ENCODE measurements at places on chromosomes 5 and 9. TPM values are rescaled to one million over a fixed set of nuclear protein-coding genes. Genes with fewer than 3 reads are reported as not detected.

The PCDHGC5 gene
- polyA plus RNA-seq = 0.39 TPM

The GLRA1 gene
- 0.03 TPM for polyA plus RNA-seq

The CDKN2B gene
- polyA plus RNA-seq = 21.7 TPM

The FAM169A gene
- 3.7 TPM for polyA plus RNA-seq

The MAPKAP1 gene
- 46.8 TPM for polyA plus RNA-seq

The FGFR4 gene
- 97.0 TPM for polyA plus RNA-seq

The MYMK gene
- 0.13 TPM for polyA plus RNA-seq

The FREM1 gene
- polyA plus RNA-seq = 10.0 TPM

The ARSI gene
- polyA plus RNA-seq = 2.2 TPM

DNA sequence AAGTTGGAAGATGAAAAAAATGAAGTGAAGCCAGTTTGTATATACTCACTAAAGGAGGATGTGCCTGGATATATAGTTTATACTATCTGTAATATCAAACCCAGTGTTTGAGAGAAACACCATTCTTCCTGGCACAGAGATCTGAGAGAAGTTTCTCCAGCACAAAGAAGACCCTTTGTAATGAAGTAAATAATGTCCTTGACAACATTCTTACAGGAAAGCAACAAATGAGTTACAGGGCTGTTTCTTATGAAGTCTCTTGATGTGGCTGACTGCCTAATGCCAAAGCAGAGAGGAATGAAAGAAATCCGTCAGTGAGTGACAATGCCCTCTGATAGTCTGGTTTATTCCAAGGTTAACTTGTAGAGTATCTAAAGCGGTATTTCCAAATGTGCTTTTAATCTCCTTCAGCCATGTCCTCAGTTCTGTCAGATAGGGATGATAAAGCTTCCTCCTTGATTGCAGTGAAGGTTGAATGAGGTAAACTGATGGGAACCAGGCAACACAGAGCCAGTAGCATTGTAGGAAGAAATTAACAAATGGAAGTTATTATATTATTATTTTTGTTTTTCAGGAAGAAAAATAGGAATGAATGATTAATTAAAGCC is 123.1 kb upstream of the ZNF608 start:
- DNase-seq = no peak

DNA sequence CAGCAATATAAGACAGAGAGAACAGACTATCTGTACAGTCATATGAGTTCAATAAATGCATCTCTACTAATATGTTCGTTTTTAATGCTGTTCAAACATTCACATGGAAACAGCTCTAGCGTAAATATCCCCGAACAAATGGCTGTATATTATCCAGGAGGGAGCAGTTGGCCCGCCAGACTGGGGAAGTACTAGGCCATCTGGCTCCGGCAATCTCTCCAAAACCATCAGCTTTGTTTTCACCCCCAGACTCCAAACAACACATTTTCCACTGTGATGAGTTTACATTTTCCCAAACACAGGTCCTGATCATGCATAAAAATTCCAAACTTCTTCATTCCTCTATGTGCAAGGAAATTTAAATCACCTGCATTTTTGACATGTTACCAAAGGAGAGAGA is 8.7 kb downstream of the EBF1 start:
- DNase-seq = no peak

- no peak for DNase-seq
These were observed 441.8 kb upstream of the SGCD start for GRCh38 chr5:155885199-155885598.

GRCh38 chr9:94140791-94141790 is 56.8 kb downstream of the PTPDC1 start:
- DNase-seq = no peak

DNA sequence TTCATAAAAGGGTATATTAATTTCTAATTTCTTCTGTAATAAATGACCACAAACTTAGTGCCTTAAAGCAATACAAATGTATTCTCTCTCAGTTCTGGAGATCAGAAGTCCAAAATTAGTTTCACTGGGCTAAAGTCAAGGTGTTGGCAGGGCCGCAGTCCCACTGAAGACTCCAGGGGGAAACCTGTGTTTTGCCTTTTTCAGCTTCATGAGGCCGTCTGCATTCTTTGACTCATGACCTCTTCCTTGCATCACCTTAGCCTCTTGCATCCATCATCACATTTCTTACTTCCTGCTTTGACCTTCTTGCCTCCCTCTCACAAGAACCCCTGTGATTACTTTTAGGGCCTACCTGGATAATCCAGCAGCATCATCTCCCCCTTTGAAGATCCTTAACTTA is 42.0 kb upstream of the ALDH1B1 start:
- no peak for DNase-seq

DNA sequence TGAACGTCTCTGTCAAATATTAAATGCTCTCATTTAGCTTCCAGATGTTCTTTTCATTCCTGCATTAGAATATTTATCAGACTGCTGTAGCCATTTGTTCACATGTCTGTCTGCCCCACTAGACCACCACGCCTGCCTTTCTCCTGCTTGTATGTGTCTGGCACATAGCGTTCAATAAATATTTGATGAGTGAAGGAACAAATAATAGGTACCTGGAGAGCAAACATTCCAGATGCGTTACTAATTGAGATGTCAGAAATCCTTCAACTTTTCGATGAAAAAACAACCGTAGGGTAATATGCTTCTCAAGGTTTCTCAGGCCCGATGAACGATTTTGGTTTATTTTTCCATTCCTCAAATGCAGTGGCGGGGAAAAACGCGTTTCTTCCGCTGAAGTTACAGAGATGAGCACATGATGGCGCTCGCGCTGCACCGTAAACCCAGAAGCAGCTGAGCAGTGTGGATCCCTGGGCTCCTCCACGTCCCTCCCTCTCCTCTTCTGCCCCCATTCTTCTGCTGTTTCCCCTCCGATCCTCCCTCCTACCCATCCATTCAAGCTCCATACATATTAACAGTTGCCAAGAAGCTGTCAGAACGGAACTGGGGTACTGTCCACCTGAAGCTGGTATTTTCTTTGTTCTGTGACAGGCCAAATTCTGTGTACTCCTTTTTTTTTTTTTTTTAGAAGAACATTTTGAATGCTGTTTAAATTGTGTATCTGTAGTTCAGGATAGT is 245.4 kb downstream of the MPDZ start:
- DNase-seq = peak; percentile 35

GRCh38 chr5:173451031-173451430 is 122.8 kb upstream of the STC2 start:
- no peak for DNase-seq

DNA sequence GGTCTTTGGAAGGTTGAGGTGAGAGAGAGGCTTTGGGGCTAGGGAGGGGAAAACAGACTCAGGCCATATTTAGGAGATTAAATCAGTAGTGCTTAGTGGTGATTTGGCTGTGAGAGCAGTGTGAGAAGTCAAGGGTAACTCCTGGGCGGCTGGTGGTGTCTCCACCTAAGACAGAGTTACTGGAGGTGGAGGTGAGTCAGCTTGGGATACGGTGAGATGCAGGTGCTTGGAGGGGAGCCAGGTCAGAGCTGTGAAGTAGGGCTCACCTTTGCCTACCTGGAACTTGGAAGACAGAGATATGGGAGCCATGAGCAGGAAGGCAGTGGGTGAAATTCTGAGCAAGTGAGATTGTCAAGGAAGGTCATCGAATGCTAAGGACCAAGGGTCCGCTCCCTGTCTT is 24.5 kb downstream of the RGS3 start:
- no peak for DNase-seq

GRCh38 chr5:160270704-160271103 is 41.4 kb downstream of the FABP6 start:
- DNase-seq = no peak

DNA sequence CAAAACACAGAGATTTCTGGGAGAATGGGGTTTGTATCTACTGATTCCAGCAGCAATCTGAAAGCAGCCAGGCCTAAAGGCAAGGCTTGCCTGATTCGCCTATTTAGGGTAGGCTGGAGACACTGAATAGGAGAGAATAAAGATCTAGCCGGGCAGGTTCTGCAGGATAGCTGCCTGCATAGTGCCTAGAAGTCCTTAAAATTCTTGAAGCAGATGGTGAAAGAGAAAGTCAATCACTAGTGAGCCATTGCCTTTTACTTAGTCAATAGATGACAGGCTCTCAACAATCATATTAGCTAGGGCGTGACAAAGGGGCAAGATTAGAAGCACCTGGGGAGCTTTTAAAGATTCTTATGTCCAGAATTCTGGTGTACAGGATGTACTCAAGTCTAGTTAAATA is 522.7 kb downstream of the HTR1A start:
- no peak for DNase-seq

GRCh38 chr9:127086771-127087170 is 35.7 kb downstream of the ANGPTL2 start:
- DNase-seq = no peak
